ENCODE measurements at places on chromosomes 5 and 9. TPM values are rescaled to one million over a fixed set of nuclear protein-coding genes. Genes with fewer than 3 reads are reported as not detected.

DNA sequence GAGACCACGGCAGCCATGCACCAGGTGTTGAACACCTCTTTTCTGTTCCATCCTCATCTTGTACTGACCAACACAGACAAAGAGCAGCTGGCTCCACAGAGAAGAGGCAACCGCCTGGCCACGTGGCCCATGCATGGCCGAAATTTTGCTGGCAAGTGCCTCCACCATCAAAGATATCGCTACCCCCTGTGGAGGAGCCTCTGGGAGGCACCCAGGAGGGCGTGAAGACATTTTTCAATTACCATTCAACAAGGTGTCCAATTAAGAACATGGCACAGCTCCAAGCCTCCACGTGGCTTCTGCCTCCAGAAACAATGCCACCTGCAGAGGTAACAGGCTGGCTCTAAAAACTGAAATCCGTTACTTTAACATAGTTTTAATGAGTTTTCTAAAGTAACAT, 54.4 kb upstream of the CKS2 start:
- DNase-seq: peak; percentile 1

DNA sequence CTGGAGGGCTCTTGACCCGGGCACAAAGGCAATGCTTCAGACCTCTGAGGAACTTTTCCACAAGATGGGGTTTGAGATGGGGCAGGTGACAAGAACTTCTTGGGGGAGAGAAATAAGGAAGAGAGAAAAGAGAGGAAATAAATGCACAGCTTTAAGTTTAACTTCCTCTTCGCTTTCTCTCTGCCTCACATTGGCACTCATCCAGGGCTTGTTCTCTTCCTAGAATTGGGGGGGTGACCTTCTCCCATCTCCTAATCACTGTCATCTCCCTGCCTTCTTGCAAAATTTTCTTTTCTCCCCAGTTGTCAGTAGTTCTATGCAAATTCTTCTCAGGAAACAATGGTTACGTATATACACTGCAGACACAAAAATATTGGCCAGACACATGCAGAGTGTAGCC, 19.1 kb upstream of the ADCY2 start:
- DNase-seq: no peak

DNA sequence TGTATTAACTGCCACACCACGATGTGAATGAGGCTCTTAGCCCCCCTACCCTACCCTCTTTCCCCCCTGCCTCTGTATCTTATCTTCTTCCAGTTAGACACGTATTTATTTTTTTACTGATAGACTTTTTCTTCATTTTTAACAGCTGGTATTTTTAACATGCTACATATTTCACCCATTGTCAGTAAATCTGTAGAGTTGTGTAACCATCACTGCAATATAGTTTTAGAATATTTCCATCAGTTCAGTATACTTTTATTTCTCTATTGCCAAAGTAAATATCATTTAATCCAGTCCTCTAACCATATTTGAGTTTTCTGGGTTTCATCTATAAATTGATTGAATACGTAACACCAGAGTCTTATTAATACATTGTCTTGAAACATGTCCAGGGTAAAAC, 62.8 kb downstream of the SPATA31C2 start:
- no peak for DNase-seq

GRCh38 chr5:172669386-172670004, 28.4 kb downstream of the NEURL1B start:
- DNase-seq: no peak

- no peak for DNase-seq
These were observed 56.7 kb upstream of the GARNL3 start for GRCh38 chr9:127207734-127208410.

GRCh38 chr5:3313569-3313968, 282.1 kb upstream of the IRX1 start:
- no peak for DNase-seq

- DNase-seq: no peak
These were observed 4.4 kb upstream of the DIAPH1 start for GRCh38 chr5:141623186-141623585.

The FRMD3 gene
- not detected for total RNA-seq

The ACOT12 gene
- not detected for total RNA-seq
